Amygdala (tissue), 56 donors: ENCODE measurements at places on chromosomes 11 and 22.

GRCh38 chr11:124920356-124920755 lies 1.3 kb downstream of the HEPN1 start:
- no peak for DNase-seq

DNA sequence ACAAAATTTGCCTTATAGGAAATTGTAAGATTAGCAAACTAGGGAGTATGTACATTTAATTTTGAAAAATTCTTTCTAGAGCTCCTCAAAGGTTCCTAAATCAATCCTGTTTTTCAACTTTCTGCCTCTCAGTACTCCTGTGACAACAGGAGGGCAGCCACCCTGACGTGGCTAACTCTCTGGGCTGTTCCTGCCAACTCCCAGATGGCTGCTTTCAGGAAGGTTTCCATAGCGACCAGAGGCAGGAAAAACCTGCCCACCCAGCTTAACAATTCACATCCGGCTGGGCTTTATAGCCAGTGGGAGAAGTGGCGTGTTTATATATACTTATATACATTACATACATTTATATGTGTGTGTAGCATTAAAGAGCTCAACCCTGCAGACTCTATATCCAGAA lies 26.5 kb downstream of the SGSM3 start:
- DNase-seq = no peak

- DNase-seq = peak; percentile 80
Observed at GRCh38 chr22:32796865-32797573, 4.5 kb upstream of the TIMP3 start.

GRCh38 chr22:39713799-39714290 lies 143.3 kb downstream of the CACNA1I start:
- no peak for DNase-seq

DNA sequence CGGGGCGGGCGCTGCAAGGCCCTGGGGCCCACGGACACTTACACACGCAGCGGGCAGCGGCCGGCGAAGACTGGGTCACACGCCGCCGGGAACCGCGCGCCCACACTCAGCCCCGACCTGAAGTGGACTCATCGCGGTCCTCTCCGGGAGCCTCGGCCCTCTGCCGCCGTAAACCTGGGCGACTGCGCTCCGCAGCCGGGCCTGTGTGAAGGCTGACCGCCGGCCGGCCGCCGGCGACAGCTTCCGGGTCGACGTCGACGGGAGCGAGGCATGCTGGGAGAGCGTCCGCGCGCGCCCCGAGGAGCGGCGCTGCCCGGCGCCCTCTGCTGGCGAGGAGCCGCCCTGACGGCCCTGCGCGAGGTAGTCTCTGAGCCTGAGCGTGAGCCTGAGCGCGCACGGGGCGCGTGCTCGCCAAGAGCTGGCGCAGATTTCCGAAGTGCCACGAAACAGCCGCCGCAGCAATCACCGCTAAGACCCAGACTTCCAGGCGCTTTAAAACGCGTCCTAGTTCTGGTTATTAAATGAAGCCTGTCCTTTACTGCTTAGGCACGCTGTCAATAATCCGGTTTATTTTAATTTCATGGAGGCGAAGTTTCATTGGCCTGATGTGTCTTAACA lies at the start of gene SNX19:
Gene SNX19 (minus strand): TSS at position 242 of the 618 bp plus-strand sequence. CDS start 540 bp downstream, outside the sequence.
- DNase-seq = peak; percentile 75

DNA sequence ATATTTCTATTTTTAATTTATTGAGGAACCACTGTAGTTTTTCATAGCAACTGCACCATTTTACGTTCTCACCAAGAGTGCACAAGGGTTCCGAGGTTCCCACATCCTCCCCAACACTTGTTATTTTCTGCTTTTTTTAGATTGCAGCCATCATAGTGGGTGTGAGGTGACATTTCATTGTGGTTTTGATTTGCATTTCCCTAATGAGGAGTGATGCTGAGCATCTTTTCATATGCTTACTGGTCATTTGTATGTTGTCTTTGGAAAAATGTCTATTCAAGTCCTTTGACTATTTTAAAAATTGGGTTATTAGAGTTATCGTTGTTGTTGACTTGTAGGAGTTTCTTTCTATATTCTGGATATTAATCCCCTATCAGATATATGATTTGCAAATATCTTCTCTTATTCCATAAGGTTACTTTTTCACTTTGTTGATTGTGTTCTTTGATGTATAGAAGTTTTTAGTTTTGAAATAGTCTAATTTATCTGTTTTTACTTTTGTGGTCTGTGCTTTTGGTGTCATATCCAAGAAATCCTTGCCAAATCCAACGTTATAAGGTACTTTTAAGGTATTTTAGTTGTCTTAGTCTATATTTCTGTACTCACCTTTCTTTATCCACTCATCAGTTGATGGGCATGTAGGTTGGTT lies 9.0 kb downstream of the NEAT1 start:
- DNase-seq = no peak

GRCh38 chr22:37187552-37187890 lies 526 bp downstream of the C1QTNF6 start:
- no peak for DNase-seq

DNA sequence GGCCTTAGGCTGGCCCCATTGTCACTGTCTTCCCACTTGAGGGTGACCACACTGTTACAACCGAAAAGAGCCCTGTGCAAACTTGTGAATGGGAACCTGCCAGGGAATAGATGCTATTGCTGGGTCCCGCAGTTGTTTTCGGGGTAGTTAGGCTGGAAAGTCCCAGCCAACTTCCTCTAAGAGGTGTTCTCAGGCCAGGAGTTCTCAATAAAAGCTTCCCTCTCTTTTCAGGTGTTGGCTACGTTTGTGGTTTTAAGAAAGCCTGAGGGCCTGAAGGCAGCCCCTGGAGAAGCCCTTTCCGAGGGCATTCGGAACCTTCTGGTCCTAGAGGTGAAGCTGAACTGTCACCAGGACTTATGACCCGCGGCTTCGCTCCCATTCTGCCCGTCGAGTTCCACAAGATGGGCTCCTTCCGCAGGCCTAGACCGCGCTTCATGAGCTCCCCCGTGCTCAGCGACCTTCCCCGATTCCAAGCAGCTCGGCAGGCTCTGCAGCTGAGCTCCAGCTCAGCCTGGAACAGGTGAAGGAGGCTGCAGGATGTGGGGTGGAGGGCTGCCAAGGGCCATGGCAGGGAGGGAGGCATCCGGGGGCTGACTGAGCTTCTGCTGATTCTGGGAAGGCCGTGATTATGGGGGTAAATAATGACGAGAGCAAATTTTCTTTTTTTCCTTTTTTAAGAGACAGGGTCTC lies 104.8 kb downstream of the PRR5L start:
- no peak for DNase-seq

DNA sequence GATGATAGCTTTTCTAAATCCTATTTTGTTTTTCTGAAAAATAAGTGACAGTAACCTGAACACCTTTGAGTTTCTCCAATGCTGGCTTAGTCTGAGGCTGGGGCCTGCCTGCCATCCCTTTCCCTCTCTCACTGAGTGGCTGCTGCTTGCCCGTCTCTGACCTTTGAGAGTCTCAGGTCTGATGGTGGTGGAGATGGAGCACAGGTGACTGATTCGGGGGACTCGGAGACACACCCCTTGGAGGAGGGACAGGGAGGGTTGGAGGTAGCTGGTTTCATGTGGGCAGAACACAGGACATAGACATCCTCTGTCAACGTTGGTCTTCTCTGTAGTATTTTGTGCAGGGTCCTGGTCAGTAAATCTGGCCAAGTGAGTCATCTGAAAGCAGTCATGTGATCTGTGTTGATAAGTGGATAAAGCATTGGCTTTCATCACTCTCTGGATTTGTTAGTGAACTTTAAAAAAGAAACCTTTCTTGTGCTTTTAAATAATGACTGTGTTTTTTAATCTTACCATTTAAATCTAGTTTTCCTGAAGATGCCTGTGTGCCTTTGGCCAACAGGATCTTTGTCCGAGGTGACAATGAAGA lies 47.1 kb upstream of the CLDN5 start:
- no peak for DNase-seq

GRCh38 chr22:42905702-42906183 lies 48.7 kb upstream of the ARFGAP3 start:
- no peak for DNase-seq

GRCh38 chr11:68358416-68358815 lies 46.0 kb downstream of the LRP5 start:
- DNase-seq = no peak
